ENCODE measurements at places on chromosomes 5 and 9. TPM values are rescaled to one million over a fixed set of nuclear protein-coding genes. Genes with fewer than 3 reads are reported as not detected.

Gene ACOT12
- total RNA-seq = not detected

GRCh38 chr9:98326459-98327248, 71.2 kb upstream of the TBC1D2 start:
- no peak for DNase-seq

Gene PRLR
- total RNA-seq = not detected

Gene ARL14EPL
- 0.37 TPM for total RNA-seq

DNA sequence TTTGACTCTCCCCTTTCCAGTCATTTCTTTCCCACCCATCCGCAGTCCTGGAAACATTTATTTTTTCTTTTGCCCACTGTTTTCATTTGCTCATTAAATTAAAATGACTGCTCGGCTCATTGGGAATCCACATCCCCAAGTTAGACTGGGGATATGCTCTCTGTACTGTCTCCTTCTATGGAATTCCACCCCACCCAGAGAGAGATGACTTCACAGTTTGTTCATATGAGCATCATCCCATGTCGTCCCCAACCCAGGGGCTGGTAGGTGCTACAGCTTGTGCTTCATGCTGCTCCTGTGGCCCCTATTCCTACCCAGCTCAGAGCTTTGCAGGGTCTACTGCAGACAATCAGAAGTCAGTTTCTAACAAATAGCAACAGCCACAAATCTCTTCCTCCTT, 16.5 kb upstream of the RARS1 start:
- no peak for DNase-seq

- DNase-seq = no peak
Measured at GRCh38 chr9:133862585-133863256, 124.6 kb upstream of the SARDH start.

DNA sequence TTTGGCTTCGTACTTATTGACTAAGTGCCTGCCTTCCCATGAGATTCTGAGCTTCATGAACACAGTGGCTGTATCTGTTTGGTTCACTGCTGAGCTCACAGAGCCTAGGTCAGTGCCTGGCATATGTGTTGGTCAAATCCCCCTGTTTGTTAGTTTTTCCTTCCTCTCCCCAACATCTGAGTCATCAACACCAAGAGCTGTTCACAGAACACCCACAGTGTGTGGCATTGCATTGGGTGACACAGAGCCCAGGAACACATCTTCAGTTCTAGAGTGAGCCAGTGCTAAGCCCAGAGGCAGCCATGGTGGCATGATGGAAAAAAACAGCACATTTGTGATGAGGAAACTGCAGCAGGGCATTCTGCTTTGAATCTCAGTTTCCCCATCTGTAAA, 294.6 kb downstream of the SEC61B start:
- DNase-seq = no peak

- DNase-seq = no peak
Measured at GRCh38 chr9:94014066-94014654, 59.0 kb upstream of the BARX1 start.

Data from PC-9 (cell line).